Activated CD4-positive, alpha-beta T cell treated with anti-CD3 and anti-CD28 coated beads for 48 hours (primary cell): ENCODE measurements at places on chromosomes 7 and 10.

- no peak for DNase-seq
Measured at GRCh38 chr10:32909456-32909855, 48.6 kb downstream of the ITGB1 start.

- DNase-seq: no peak
Measured at GRCh38 chr10:126640401-126640800, 30.1 kb downstream of the C10orf90 start.

GRCh38 chr10:79394664-79395063, 47.4 kb downstream of the PPIF start:
- DNase-seq: no peak

DNA sequence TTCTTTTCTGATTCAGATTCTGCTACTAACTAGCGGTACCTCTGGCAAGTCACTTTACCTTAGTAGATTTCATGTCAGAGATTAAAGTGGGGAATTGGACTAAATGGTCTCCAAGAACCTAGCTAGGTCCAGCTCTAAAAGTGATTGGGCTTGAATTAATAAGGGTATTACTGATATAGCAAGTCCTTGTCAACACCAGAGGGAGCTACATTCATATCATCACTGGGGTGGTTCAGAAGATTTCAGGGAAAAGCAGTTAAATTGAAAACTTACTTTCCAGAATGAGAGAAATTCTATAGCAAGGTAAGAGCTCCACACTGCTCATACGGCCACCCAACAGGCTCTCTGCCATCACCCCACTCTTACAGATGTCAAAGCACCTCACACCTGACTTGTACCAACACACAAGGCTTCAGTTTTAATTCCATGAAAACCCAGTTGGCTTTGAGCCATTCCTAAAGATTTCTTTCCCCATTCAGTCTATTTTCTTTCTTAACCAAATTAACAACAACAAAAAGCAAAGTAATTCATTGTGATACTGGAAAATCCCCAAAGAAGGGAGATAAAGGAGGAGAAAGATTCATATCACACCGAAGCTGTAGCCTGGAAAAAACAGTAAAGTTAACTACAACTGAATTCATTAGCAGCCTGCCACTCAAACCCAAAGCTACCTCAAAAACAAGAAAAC, 38.0 kb upstream of the SPOCK2 start:
- no peak for DNase-seq

DNA sequence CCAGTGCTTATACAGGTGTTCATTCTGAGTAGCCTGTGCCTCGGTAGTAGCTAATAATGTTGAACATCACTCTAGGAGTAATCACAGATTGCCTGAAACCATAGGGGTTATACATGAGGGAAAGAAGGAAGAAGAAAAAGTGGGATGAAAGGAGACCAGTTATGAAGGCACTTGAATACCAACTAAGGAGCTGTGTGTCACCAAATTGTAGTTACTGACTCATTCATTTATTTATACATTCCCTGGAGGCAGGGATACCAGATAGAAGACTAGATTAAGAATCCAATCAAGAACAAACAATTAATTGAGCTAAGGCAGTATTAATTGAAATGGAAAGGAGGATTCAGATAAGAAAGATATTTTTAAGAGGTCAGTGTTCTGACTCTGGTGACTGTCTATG, 129.6 kb upstream of the PRPS1L1 start:
- no peak for DNase-seq

- DNase-seq: no peak
Measured at GRCh38 chr10:132482090-132482800, 55.3 kb upstream of the INPP5A start.

DNA sequence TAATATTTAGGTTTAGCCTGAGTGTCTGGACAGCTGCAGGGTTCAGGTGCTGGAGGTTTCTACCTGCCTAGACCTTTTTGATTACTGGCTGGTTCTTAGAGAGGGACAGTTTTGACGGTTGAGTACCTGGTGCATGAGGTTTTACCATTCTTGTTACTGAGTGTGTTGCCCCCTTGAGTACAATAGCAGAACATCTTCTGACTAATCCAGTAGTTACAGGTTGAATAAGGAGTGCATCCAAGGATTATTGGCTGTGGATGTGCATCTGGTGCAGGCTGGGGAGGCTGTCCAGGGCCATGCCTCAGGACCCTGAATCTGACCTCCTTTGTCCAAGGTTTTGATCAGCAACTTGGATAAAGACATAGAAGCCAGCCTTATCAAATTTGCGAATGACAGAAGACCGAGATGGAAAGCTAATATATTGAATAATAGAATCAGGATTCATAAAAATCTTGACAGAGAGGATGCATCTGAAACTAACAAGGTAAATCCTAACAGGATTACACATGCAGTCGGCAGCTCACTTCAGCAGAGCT, 23.1 kb downstream of the PLPP4 start:
- no peak for DNase-seq

GRCh38 chr7:137820156-137820555, 26.6 kb downstream of the DGKI start:
- DNase-seq: no peak

- DNase-seq: no peak
Measured at GRCh38 chr7:17530244-17530643, 231.8 kb downstream of the AHR start.

DNA sequence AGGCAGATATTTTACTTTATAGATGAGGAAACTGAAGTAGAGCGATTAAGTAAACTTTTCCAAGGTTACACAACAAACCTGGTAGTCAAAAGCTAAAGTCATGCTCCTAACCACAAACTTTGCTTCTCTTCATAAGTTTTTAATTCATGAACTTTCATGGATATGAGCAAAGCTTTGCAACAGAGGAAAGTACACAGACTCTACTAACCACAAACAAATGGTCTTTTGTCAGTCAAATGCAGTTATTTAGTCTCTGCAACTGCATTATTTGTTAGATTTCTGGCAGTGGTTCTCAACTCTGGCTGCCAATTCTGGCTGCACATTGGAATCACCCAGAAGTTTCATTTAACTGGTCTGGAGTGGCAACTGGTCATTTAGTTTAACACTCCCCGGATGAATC, 140.6 kb upstream of the TMEM168 start:
- no peak for DNase-seq

DNA sequence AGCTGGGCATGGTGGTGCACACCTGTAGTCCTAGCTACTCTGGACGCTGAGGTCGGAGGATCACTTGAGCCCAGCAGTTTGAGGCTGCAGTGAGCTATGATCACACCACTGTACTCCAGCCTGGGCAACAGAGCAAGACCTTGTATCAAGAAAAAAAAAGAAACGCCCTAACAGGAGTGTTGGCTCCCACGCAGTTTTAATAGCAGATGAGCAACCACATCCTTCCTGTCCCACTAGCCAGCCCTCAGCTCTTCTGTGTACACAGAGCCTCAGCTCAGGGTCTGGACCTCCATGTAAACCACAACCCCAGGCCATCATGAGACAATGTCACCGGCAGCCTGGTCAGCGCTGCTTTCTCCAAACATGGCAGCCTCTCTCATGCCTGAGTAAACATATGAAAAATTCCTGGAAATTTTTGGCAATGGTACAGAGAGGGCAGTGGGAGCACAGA, 108.2 kb downstream of the PIP4K2A start:
- no peak for DNase-seq

GRCh38 chr7:142481548-142481947, 223.7 kb upstream of the PRSS58 start:
- no peak for DNase-seq

DNA sequence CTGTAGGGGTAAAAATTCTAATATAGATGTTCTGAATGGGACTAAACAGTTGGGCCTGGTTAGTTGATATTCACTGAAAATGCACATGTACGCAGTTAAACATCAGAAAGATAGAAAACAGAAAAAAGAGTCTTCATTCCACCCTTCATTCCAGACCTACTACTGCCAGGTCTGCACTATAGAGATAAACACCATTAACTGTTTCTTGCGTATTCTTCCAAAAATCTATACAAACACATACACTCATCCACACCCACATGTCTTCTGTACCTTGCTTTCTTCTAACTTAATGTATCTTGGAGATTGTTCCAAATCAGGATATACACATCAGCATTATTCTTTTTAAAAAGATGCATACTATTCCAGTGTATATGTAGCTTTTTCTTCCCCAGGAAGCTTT, 13.9 kb upstream of the CLEC2L start:
- no peak for DNase-seq

DNA sequence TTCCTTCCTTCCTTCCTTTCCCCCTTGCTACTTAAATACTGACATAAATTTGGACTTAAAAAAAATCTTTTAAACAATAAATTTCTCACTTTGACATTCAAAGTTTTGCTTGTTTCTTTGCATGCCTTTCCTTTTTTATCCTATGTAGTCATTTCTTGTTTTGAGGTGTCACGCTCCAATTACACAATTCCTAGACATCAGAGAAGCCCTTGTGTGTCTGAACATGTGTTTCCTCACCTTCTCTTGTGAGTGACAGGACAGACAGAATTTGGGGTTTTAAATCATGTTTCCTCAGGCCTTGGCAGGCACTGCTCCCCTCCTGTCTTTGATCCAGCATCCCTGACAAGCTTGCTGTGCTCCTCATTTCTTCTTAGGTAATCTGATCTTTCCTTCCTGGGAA, 91.3 kb downstream of the CYTH3 start:
- no peak for DNase-seq

- DNase-seq: no peak
Measured at GRCh38 chr10:75226095-75226494, 9.7 kb downstream of the COMTD1 start.

DNA sequence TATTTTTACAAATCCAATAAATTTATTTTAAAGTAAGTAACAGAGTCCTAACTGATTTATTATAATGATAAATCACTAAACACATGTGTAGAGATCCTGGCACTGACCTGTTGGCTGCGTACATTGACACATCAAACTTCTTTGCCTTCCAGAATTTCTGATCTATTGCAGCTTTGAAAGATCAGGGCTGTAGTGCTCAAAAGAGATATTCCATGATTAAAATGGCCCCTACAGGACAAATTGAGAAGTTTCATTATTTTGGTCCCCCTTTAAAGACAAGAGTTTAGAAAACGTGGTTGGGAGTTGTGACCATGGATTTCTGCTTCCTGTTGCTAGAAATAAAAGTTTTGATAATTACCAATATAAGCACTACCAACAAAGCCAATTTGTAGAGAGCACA, 87.7 kb upstream of the PDK4 start:
- DNase-seq: no peak

DNA sequence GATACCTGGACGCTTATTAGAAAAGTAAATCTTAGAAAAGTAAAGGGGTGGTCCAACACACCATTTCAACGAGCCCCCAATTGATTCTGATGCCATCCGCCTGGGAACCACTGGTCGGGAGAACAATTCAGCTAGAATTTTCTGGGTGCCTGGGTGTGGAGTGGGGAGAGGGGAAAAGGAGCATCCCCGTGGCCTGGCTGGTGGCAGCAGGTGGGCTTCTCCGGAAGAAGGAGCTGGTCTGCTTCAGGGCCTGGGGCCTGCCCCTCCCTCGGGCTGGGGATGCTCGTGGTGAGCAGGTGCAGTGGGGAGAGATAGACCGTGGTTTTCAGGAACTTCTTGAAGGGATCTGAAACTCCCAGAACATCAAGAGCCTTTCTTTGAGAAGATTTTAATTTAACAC, 39.9 kb upstream of the DUSP5 start:
- no peak for DNase-seq

DNA sequence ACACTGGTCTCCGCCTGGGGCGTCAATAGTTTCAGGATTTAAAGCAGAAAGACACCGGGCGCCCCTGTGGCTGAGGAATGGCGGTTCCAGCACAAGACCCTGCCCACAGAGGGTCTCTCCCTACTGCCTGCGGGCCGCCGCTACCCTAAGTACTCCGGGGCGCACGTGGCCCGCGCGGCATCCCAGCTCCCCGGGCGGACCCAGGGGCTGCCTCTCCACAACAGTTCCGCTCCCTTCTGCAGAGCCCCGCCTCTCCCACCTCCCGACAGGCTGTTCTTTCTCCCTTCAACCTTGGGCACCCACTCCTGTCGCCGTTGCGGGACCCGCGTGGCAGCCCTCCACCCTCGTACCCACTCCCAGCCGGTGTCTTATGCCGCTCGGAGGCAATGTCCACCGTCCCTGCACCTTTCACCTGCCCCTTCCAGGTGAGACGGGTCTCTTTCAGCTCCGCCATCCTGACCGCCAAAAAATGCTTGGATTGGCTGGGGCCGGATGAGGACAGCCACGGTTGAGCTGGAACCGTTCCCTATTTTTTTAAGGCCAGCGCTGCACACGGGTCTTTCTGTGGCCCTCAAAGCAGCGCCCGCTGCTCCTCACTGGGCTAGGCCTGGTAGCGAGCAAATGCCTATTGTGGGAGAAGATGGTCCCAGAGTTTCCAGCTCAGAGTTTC, 1.6 kb upstream of the NKX2-3 start:
- DNase-seq: no peak

GRCh38 chr7:34869057-34869456, 168.2 kb downstream of the DPY19L1 start:
- DNase-seq: no peak

GRCh38 chr10:125107166-125107949, 53.0 kb downstream of the CTBP2 start:
- DNase-seq: no peak

GRCh38 chr10:314381-314780, 179.1 kb downstream of the ZMYND11 start:
- DNase-seq: no peak

GRCh38 chr10:79324032-79324695, 23.1 kb upstream of the PPIF start:
- DNase-seq: no peak

DNA sequence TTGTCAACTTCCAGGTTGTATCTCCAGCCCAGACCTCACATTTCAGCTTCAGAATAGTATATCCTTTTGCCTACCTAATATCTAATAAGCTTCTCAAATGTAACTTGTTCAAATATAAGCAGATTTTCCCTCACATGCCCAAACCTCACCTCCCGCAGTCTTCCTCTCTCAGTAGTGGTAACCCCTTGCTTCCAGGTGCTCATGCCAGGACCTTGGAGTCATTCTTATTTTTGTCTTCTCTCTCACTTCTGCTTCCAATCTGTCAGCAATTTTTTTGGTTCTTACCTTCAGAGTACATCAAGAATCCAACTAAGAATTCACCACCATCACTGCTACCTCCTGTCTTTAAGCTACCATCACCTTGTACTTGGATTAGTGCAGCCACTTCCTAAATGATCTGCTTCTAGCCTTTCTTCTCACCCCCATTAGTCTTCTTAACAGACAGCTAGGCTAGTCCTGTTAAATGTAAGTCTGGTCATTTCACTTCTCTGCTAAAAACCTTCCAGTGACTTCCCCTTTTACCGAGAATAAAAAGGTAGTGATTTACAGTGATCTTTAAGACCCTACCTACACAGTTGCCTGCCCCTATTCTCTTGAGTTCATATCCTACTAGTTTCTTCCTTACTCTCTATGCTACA, 14.0 kb downstream of the ANKIB1 start:
- no peak for DNase-seq

DNA sequence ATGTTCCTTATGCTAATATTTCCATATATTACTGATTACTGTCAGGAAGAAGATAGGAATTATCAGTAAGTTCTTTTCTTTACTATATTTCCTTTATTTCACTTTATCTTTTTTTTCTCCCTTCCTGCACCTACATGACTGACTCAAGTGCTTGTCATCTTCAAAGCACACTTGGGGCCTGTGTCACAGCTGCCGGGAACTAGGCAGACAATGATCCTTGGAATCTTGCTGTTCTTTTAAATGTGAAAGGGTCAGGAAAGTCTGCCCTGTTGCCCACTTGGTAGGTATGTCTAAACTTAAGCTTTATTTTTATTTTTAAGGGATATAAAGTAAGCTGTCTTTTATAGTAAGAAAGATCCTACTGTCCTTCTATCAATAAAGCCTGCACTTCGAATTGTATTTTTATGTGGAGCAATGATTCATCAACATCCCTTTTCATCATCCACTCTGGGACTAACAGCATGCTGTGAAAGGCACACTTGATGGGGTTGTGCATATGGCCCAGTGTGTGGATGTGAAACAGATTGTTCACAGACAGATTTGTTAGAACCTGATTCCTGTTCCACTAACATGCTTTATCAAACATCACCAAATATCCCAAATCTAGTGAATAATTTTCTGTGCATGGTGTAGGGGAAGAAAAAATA, 556.9 kb downstream of the DNAJB9 start:
- no peak for DNase-seq
